AG09319 (cell line): ENCODE measurements at places on chromosomes 5 and 9.
A peak's percentile ranks its signal among the peaks of the same experiment; 100 is the strongest.

- no peak for DNase-seq
Measured at GRCh38 chr9:114525513-114525912, 20.2 kb upstream of the WHRN start.

GRCh38 chr9:38233343-38233742 is 159.2 kb upstream of the ALDH1B1 start:
- DNase-seq = no peak

- peak; percentile 28 for DNase-seq
Measured at GRCh38 chr9:32581512-32582143, 8.7 kb upstream of the NDUFB6 start.

GRCh38 chr5:140018096-140018481 is 25.0 kb downstream of the NRG2 start:
- DNase-seq = no peak

DNA sequence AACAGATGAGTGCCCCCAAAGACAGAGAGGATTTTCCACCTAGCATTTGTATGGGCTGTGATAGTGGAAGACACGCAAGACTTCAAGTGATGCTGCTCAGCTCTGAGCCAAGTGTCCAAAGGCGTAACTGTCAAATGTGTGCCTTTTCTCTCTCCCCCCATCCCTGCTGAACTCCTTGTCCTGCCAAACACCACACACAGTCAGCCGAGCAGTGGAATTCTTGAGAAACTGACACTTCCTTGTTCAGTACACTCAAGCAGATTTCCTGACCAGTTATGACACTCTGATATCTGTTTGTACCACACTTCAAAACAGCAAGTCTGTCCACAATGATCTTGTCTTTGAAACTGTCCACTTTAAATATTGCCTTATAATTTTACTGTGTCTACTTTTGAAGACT is 166.4 kb downstream of the PIK3R1 start:
- no peak for DNase-seq

DNA sequence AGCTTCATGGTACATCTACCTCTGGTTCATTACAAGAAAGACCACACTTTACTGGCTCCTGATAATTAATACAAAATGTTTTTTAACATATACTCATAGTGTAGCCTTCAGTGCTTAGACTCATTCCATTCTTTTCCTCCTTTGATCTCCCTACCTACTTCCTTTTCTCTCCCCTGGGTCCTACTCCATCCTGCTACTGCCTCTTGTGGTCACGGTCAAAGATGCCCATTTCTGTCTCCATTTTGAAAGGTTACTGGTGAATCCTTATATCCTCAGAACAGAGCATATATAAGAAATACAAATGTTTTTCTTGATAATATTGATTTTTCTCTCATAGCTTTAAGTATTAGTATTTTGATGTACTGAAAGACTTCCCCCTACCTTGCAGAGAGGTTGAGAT is 375.9 kb downstream of the ARRDC3 start:
- no peak for DNase-seq

DNA sequence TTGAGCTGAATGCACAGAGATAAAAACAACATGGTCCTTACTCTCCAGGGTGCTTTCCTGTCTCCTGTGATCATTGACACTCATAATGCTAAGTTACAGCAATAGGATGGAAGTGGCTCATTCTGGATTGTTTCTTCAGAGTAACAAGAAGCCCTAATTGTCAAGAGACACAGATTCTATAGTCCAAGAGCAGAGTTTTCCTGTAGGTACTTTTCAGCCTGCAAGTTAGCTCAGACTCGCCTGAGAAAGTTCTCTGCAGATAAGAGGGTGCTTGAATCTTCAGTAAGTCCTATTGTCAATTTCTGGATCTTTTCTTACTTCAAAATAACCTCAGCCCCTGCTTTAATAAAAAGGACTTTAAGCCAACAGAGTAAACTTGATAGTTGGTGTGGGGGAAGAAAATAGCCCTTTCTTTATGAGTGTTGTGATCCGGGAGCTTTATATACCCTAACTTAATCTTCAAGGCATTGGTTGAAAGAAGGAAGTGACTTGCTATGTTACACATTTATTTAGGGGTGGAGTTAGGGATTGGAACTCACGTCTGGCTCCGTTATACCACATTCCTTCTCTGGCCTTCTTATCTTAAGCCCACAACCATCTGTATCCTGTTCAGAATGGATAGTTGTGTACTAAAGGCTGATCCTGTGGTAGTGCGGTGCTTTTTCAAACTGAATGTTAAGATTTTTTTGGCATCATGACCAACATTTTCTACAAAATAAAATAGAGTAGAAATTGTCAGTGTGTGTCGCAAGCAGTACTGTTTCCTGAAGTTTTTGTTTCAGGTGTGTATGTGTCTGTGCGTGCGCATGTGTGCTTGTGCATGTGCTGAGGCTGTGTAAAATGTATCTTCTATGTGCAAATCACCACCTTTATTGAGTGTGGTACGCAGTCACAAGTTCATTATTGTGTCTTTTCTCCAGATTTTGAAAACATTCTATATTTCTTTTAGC is 173.9 kb downstream of the WDR70 start:
- no peak for DNase-seq

DNA sequence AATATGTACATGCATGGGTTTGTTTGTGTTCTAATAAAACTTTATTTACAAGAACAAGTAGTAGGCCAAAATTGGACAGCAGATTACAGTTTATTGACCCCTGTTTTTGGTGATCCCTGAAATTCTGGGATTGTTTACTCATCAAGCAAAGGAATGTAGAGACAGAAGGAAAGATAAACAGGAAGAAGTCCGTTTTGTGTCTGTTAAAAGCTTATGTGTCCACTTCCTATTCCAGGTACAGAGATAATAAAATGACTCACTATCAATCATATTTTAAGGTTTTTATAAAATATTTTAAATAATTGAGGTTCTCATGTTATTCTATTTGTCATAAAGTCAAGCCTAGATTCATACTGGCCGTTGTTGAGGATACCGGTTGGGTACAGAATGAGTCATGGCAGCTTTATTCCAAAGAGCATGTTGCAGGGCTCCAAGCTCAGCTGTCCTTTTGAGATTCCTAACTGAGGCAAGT is 214.9 kb upstream of the DAB2 start:
- DNase-seq = no peak

GRCh38 chr5:6461793-6462650 is 13.4 kb downstream of the UBE2QL1 start:
- no peak for DNase-seq

- no peak for DNase-seq
Measured at GRCh38 chr5:108772626-108773025, 24.9 kb downstream of the FER start.

DNA sequence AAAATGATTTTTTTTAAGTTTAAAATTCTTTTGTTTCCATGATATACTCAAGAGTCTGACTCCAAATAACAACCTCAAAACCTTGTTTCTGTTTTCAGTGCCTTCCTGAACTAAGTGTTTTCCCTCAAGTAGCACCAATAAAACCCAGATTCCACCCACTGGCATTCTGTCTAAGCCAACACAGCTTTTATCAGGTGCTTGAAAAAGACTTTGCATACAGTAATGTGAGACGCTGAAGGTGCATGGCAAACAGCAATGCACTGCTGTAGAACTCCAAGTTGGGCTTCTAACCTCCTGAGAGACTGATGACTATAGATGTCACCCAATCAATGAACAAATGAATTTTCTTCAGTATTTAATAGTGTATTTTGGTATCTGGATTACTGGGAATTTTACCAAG is 95.7 kb downstream of the NFIB start:
- no peak for DNase-seq

DNA sequence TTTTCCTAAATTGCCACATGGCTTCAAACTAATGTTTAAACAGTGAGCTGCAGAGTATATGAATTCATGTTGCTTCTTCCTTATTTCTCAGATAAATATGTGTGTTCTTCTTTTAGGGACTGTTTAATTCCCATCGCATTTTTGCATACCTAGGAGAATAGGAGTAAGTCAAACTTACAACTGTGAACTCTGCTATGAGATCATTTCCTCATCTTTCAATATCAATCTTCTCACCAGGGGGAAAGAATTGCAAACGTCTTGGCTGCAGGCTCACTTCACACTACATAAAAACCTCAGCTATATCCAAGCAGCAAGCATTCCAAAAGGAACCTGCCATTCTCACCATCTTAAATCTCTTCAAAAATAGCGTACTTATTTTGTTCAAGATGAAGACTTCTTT is 271.0 kb downstream of the DNAH5 start:
- DNase-seq = no peak

GRCh38 chr5:137091472-137091871 is 407.7 kb downstream of the SPOCK1 start:
- no peak for DNase-seq

GRCh38 chr5:68960456-68960855 is 133.4 kb upstream of the SLC30A5 start:
- no peak for DNase-seq

DNA sequence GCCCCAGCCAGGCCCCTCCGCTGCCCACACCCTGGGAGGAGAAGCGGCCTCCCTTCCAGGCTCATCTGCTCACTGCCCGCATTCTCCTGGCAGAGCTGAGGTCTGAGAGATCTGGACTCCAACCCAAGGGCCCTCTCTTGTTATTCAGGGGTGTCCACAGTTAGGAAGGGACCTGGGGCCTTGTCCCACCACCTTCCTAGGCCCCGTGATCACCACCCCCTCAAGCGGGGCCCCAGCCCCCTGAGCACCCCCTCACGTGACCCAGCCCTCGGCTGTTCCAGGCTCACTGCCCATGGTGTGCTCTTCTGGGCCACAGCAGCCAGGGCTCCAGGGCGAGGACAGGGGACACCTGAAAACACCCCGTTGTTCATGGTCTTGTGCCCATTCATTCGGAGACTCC is 48.7 kb downstream of the NEURL1B start:
- DNase-seq = no peak

- no peak for DNase-seq
Measured at GRCh38 chr5:170523142-170523551, 19.3 kb downstream of the KCNIP1 start.
